Stimulated activated CD4-positive, alpha-beta T cell treated with anti-CD3 and anti-CD28 coated beads, Interleukin-4, amount 100 ng/mL, for 24 hours (primary cell): ENCODE measurements at places on chromosomes 4 and X.

GRCh38 chr4:151067316-151067970 is 32.0 kb upstream of the RPS3A start:
- no peak for DNase-seq

- no peak for DNase-seq
Measured at GRCh38 chrX:154458954-154459778, 1.1 kb downstream of the PLXNA3 start.

DNA sequence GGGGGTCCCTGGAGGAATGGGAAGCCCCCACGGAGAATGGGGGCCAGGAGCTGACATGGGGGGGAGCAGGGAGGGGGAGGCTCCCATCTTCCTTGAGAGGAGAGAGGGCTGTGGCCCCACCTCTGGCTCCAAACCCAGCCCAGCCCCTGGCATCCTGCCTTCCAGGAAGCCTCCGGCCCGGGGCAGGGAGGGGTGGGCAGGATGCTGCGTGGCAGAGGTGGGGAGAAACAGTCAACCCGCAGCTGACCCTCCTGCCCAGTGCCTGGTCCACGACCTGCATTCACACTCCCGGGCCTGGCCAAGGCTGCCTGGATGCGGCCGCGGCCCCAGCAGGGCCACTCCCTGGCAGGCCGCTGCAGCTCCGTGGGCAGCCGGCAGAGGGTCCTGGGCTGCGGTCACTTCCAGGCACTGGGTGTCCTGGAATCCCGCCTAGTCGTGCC is 39.0 kb downstream of the CPLX1 start:
- DNase-seq, result no peak

DNA sequence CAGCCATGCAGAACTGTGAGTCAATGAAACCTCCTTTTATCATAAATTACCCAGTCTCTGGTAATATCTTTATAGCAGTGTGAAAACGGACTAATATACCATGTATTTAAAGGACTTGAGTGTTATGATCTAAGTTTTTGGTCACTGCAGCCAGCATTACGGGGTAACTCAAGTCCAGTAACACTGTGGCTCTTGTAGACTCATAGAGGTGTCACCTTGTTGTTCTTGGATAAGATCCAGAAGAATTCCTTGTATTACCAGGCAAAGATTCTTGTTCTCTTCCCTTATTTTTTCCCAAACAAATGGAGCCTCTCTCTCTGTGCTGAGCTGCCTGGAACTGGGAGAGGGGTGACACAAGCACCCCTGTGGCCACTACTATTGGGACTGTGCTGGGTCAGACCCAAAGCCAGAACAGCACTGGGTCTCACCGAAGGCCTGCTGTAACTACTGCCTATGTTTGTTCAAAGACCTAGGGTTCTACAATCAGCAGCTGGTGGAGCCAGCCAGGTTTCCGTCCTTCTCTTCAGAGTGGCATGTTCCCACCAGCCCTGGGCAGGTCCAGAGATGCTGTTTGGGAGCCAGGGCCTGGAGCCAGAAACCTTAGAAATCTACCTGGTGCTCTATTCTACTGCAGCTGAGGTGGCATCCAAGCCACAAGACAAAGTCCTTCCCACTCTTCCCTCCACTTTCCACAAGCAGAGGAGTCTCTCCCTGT is 43.7 kb upstream of the MED14 start:
- DNase-seq, result no peak

- no peak for DNase-seq
Measured at GRCh38 chr4:147778942-147779341, 47.1 kb downstream of the ARHGAP10 start.

DNA sequence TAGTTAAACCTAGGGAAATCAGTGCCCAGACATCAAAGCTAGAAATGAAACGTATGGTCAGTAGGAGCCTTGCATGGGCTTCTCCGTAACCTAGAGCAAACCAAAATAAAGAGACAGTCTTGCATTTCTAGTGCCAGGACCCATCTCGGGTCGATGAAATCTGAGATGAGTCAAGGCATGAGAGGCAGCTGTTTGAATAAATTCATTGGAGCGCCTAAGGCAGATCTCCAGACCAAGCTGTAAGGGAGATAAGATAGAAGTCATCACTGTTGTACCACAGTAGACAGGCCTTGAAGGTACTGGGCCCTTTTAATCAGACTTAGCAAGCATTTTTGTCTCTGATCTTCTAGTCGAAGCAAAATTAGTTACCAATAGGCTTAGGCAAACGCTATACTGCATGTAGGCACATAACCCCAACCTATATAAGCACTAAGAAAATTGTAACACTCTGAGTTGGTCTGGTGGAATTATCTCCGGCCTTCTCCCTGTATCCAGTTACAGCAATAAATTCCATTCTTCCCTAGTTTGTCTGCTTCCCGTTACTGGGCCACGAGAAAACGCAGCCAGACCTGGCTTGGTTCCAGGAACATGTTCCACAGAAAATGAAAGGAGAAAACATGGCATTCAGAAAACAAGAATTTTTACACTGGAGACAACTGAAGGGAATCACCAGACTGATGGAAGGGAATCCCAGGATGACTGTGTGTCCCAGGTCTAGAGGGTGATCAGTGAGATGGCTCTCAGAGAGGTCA is 21.1 kb upstream of the PAPSS1 start:
- DNase-seq, result no peak

DNA sequence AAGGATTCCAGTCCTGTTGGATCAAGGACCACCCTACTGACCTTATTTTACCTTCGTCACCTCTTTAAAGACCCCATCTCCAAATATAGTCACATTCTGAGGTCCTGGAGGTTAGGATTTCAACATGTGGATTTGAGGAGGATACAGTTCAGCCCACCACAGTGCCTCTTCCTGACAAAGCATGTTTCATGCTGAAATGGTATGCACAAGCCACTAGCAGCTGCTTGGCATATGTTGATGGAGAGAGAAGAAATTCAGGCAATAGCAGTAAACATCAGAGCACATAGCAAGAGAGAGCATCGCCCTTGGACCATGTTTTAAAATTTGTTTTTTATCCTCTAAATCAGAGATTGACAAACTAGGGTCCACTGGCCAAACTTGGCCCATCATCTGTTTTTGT is 172.1 kb downstream of the PRKX start:
- DNase-seq, result no peak

- no peak for DNase-seq
Measured at GRCh38 chr4:8847331-8847730, 24.3 kb downstream of the HMX1 start.

DNA sequence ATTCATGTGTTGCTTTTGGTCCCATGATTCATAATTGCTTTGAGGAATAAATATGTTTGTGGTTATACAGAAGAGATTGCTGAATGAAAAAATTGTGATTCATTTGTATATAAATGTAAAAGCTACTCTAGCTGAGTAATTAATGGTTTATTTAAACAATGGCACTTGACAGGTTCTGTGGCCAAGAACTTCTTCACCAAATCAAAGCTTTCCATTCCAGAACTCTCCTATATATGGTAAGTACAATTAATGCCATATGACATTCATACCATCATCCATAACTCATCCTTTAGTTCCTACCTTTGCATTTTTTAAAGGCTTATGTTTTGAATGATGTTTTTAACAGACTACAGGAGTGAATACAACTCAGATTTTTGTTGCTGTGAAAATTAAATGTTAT is 105.8 kb downstream of the REPS2 start:
- DNase-seq, result no peak

DNA sequence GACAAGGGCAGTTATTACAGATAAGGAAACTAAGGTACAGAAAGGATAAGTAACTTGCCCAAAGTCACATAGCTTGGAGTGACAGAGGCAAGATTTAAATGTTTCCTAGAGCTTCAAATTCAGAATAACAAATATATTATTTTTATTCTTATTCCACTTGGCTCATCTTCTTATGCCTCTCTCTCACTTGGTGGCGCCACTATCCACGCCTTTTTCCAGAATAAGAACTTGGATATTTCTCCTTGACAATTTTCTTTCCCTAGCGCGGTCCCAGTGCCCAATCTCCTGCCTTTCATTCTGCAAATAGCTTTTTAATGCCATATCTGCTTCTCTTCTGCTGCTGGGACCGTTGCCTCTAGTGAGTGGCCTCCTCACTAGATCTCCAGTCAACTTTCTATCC is 78.5 kb downstream of the MSN start:
- no peak for DNase-seq

DNA sequence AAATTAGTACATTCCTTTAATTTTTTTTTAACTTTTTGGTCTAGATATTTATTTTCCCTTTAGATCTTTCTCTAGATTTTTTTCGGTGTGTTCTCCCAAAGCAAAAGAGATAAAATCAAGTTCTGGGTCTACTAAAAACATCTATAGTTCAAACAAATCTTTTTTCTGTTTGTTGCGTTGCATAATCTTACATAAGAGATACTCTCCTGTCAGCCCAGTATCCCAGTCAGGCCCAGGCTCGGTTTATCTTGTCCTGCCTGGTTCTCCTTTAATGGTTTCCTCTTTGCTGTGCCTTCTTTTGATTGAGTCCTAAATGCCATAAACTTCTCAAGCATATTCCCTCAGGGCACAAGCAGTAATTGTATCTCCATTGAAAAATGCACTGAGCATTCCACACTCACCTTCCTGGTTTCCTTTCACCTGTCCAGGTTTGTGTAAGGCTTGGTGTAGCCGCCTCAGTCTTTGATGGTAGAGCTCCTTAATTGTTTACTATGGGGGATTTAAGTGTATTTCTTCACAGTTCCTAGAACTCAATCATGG is 104.9 kb downstream of the TMEM131L start:
- no peak for DNase-seq

DNA sequence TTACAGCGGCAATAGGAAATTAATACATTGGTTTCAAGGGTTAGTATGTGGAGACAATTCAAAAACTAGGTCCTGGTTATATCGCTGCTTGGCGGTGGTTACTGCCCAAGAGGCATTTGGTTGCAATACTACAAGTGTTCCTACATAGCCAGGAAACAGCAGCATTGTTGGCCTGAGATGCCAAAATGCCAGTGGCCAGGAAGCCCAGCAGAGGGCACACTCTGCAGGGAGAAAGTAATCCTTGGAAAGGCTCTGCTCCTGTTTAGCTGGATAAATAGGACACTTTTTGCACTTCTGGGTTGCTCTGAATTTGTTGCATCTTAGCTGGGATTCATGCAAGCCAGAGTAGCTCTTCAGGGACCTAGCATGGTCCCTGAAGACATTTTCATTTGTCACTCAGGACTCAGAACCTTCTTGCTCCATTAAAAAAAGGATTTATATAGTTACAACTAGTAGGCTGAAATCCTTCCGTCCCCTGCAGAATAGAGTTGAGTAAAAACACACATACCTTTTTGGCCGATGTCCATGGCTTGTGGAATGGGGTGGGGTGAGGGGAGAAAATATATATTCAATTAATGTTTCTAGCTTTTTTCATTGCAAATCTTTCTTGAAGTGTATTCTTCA is 8.1 kb upstream of the GPR119 start:
- DNase-seq, result no peak

GRCh38 chr4:165326831-165327210 is 648 bp upstream of the MSMO1 start:
- DNase-seq, result no peak

DNA sequence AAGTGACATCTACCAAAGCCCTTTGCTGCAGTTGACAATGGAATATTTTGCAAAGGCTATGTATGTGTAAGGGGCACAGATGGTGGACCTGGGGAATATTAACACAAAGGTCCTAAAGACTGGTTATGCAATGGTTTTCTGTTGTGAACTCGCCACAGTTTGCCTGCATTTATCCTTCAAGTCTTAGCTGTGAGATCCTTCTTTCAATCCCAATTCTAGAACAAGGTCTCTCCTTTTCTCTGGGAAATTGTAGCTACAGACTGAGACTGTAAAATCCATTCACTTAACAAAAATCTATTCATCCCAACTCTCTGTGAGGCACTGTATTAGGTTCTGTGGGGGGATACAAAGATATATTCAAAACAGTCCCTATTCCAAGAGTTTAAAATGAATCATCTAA is 250.4 kb downstream of the GPM6A start:
- no peak for DNase-seq

DNA sequence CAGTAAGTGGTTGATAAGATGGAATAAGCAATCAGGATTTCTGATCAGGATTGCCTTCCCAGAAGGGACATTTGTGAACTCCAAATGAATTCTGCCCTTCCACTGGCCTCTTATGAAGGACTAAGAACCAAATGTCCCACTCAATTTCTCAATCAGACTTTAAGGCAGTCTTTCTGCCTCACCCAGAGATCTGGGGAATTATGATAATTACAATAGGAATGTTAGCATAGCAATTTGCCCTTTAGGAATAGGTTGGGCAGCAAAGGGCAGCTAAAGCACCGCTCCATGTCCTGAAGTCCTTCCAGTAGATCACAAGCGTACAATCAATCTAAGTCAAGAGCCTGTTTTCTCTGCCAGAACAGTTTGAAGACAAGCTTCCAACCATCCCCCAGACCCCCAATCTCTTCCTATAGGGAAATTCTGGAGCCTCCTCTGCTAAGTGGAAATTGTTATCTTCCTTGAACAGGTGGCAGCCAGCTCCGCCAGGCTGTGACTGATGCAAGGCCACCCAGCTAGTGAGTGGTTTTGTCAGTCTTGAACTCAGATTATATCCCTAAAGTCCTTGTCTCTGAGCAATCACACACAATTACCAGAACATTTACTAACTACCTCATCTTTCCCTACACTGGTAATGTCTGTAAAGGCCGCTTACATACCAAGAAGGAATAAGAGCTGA is 18.6 kb downstream of the NKX3-2 start:
- DNase-seq, result no peak

GRCh38 chr4:53671757-53672156 is 80.5 kb upstream of the LNX1 start:
- no peak for DNase-seq

DNA sequence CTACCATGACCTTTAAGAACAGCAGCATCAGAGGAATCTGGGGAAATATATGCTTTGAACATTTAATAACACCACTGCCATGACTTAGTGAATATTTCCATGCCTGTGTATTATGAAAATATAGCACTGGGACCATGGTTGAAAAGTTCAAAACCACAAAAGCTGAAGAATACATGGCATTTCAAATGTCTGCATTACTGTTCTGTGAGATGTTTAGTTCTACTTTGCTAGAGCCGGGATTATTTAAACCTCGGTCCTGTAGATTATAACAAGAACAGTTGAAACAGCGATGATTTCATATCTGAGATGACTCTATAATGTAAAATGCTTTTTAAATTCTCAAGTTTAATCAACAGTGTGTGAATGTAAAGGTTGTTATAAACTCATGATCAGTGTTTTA is 126.7 kb upstream of the AGA start:
- no peak for DNase-seq

DNA sequence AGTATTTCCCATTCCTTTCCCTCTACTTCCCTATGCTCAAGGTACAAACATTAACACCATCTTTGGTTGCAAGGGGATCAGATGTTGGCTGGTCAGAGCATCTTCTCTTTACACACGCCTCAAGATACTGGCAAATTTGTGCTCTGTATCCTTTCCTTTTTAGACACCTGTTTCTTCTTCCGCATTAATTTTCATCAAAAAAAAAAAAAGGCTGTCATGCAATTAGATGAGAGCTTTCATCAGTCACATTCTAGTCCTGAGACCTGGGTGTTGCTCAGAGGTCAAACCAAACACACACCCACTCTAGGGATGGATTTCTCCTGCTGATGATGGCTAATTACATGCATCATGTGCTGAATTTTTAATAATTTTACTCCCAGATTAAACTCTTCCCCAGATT is 2.0 kb downstream of the RELL1 start:
- DNase-seq, result no peak
